ENCODE measurements at places on chromosomes 3 and 15.

GRCh38 chr15:25739687-25740121 lies 123.4 kb downstream of the ATP10A start:
- H3K27me3 ChIP-seq: no peaks in the 10 kb centered on the region
- no peak for DNase-seq

DNA sequence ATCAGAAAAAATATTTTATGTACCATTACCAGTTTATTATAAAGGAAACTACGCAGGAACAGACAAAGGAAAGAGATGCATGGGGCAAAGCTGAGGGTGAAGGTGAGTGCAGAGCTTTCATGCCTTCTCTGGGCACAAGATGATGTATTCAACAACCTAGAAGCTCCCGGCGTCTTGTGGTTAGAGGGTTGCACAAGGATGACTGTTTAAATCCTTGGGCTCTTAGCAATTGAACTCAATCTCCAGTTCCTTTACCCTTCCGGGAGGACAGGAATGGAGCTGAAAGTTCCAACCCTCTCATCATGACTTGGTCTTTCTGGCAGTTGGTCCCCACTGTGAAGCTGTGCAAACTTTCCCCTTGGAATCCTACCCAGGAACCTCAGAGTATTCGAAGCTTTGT lies 542.0 kb downstream of the EPHA3 start:
- H3K27ac ChIP-seq: no peak overlapping the region
- H3K36me3 ChIP-seq: peaks cover 8% of the 10 kb centered on the region
- DNase-seq: no peak
- H3K27me3 ChIP-seq: no peaks in the 10 kb centered on the region
- no peak overlapping the region for H3K4me3 ChIP-seq
- no peaks in the 10 kb centered on the region for H3K4me1 ChIP-seq

GRCh38 chr3:52146189-52146588 lies 8.0 kb downstream of the POC1A start:
- H3K27ac ChIP-seq: no peak overlapping the region
- H3K36me3 ChIP-seq: no peaks in the 10 kb centered on the region
- no peaks in the 10 kb centered on the region for H3K27me3 ChIP-seq
- no peak overlapping the region for H3K4me3 ChIP-seq
- H3K4me1 ChIP-seq: peaks cover 14% of the 10 kb centered on the region

DNA sequence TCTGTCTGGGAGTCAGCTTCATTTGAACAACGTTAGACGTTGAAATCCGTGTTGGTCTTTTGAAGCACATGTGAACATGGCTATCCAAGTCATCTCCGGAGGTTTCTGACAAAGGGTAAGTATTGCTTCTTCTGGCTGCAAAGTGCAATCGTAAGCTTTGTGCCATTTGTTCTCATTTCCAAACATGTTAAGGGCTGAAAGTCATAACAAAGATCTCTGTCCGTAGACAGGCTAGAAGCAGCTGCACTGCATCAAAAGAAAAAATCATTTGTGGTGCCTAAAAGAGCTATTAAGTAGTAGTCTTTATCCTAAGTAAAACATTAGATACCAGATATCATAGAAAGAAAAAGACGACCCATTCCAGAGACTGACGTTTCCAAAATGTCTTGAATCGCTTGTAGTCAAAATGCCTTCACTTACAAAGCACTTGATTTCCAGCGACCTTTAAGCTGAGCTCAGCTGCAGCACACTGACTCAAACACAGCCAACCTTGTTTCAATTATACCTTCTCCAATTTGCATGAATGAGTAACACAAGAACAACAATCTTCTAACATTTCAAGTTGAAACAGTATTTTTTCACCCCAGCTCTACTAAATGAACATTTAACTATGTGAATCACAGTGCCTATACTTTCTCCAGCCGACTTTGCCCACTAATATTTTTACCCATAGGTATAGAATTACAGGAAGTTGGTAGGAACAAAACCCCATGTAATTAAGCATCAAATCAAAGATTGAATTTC lies 76.6 kb downstream of the NEDD4 start:
- H3K27me3 ChIP-seq: no peaks in the 10 kb centered on the region
- H3K4me3 ChIP-seq: no peak overlapping the region
- H3K4me1 ChIP-seq: no peaks in the 10 kb centered on the region
- no peak for DNase-seq

DNA sequence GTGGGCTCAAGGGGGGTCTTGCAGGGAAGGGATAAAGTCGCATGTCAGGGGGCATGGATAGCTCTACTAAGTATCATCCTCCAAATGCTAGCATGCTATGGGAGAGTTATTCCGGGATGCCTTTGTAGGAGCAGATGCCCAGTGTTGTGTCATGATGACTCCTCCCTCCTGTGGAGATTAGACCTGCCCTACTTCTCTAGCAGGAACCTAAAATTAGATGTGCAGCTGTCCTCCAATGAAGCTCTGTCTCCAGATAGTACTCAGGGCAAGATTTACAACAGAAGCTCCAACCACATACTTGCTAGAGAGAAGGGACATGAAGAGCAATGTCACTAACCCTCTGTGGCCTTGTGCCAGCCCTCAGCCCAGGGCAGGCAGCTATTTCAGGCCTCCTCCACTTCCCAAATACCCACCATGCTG lies 82.5 kb downstream of the AGBL1 start:
- H3K27me3 ChIP-seq: peaks cover 14% of the 10 kb centered on the region
- no peak overlapping the region for H3K4me3 ChIP-seq
- DNase-seq: no peak

- no peak for DNase-seq
- no peak overlapping the region for H3K27ac ChIP-seq
- H3K4me3 ChIP-seq: no peak overlapping the region
- no peaks in the 10 kb centered on the region for H3K27me3 ChIP-seq
- H3K36me3 ChIP-seq: no peaks in the 10 kb centered on the region
These were observed 19.6 kb downstream of the LRRFIP2 start for GRCh38 chr3:37154668-37155314.

DNA sequence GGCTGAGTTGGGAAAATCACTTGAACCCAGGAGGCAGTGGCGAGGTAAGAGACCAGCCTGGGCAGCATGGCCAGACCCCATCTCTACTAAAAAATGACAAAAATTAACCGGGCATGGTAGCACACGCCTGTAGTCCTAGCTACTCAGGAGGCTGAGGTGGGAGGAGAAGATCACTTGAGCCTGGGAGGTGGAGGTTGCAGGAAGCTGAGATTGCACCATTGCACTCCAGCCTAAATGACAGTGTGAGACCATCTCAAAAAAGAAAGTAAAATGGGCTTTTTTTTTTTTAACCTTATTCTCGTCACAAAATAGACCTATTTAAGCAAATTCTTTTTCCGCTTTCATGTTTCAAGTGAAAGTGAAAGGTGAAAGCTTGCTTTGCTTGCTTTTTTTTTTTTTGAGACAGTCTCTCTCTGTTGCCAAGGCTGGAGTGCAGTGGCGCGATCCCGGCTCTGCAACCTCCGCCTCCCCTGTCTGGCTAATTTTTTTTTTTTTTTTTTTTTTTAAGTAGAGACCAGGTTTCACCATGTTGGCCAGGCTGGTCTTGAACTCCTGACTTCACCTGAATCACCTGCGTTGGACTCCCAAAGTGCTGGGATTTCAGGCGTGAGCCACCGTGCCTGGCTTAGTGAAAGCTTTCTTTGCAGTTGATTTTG lies 3.6 kb downstream of the PDIA3 start:
- peaks cover 20% of the 10 kb centered on the region for H3K36me3 ChIP-seq
- H3K4me3 ChIP-seq: peak overlapping the region; percentile 99
- H3K27ac ChIP-seq: peak overlapping the region; percentile 61

DNA sequence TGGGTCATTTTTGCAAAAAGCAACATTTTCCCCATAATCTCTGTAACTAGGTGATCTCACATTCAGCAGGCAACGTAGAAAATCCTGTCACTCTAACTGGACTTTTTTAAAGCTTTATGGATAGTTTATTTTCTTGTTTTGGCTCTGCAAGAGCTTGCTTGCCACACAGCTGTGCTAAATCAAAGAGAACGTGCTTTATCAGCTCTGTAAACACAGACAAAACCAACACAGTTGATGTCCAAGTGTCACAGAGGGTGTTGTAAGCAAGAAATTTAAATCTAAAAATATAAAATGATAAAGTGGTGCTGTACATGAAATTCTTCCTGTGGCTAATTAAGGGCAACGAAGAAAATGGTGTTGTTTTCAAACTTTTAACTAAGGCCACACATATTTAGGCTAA lies 97.5 kb upstream of the STAC start:
- H3K27me3 ChIP-seq: no peaks in the 10 kb centered on the region
- H3K27ac ChIP-seq: no peak overlapping the region
- H3K4me3 ChIP-seq: no peak overlapping the region
- DNase-seq: no peak
- no peaks in the 10 kb centered on the region for H3K4me1 ChIP-seq

DNA sequence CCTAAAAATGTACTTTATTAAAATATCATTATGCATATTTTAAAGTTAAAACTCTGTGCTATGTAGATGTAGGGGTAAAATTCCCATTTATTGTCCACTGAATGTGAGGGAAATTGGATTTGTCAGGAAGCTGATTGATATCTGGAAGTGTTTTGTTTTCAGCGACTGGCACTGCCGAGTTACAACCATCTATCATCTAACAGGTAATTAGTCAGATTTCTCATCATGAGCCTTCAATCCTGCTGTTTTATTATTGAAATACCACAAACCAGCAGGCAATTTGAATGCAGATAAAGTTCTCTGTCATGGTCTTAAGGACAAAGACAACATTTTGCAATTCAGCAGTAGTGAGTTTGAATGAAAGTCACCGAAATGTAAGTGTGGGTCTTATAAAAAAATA lies 40.5 kb downstream of the ZIC1 start:
- no peaks in the 10 kb centered on the region for H3K36me3 ChIP-seq
- no peak overlapping the region for H3K4me3 ChIP-seq
- no peak overlapping the region for H3K27ac ChIP-seq
- H3K27me3 ChIP-seq: no peaks in the 10 kb centered on the region
- DNase-seq: no peak

DNA sequence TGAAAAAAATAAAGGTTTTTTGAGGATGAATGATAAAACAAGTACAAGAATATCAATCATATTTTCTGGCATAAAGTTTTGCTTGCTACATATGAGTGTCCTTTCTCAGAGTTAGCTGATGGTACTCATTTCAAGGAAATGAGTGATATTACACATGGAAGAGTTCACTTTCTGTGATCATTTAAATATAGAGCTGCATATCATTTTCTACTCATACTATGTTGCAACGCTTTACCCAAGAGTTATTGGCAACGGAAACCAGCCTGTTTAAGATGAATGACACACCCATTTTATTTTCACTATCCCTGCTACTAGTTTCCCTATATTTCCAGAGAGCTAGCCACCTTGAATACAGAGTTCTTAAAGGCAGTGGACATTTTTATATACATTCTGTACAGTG lies 35.4 kb upstream of the RBMS3 start:
- H3K27ac ChIP-seq: no peak overlapping the region
- H3K4me1 ChIP-seq: no peaks in the 10 kb centered on the region
- no peak for DNase-seq
- H3K27me3 ChIP-seq: no peaks in the 10 kb centered on the region
- no peaks in the 10 kb centered on the region for H3K36me3 ChIP-seq

All from natural killer cell treated with Interleukin-12 subunit alpha and Interleukin-12 subunit beta and Interleukin-15 and Interleukin-18, amount 100 ng/mL, for 72 hours (primary cell).